ENCODE measurements at places on chromosomes 11 and 22.
A peak's percentile ranks its signal among the peaks of the same experiment; 100 is the strongest.

DNA sequence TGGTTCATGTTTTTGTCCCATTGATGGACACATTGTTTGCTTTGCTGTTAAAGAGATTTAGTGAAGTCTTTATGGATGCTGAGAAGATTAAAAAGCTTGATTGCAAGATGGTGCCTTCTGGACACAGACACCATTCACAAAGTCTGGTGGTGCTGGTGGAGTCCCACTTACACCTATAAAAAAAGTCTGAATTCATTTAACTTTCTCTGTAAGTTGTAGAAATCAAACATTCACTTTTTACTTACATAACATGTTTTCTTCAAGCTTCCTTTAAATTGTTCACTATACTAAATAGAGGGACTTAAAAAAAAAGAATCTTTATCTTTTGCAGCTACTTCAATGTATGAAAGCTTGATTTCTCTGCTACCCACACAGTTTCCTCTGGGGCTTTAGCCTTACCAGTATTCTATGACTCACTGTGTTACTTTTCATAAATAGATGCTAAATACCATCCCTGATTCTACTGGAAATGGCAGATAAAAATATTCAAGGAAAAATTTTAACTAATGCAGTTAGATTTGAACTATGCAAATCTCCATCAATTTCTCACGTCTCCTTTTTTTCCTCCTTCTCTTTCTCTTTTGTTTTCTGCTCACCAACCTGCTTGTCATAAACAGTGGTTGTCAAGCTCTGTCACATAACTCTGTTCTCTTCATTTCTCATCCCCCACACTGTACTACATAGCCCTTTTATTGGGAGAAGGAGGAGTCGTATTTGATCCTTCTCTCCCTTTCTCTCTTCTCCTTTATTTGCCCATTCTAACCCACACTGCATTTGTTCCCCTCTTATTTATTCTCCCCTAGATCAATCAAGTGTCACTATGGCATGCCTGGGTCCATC, 89.7 kb downstream of the FAM76B start:
- peak; percentile 27 for DNase-seq

DNA sequence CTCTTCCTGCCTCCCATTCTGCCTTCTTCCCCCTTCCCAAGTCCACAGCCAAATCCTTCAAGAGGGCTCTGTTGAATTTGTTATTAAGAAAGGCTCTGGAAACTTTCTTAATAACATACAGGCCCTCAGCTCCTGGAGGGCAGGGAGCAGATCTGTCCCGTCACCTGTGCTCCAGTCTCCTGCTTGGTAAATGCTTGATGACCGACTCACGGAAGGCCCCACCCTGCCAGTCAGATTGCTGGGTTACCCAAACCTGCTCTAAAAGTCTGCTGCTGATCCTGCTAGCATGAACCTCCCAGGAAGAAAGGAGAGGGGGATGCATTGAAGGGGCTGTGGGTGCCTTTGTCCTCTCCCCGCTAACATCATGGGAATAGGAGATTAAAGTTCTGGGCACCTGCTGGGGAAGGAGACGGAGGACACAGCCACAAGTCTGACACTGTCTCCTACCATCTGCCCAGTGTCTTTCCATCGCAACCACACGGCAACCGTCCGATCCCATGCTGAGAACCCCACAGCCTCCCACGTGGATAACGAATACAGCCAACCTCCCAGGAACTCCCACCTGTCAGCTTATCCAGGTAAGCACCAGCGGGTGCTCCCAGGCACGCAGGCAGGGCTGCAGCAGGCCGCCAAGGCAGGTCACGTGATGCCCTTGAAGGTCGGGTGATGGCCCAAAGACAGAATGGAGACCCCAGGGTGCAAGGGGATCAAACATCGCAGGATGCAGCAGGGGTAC, 22.5 kb downstream of the CD5 start:
- DNase-seq = no peak

GRCh38 chr11:12599408-12600143, 74.6 kb upstream of the TEAD1 start:
- DNase-seq = peak; percentile 26

- DNase-seq = no peak
Measured at GRCh38 chr22:20203552-20204201, 52.8 kb upstream of the CCDC188 start.

DNA sequence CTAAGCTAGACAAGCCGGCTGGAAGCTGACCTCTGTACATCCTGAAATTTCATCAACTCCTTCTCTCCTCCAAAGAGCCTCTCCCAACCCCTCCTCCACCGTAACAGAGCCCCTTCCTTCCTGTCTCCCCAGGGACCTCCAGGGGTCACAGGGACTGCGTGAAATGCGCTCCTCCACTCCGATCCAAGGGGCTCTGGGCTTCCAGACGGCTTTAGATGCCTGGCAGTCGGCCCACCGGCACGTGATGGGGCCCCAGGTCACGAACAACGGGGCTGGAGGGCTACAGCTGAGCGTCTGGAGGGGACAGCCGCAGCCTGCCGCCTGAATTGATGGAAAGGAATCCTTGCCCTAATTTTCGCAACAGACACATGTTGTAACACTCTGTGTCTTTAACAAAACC, 264.1 kb downstream of the MN1 start:
- DNase-seq = no peak

DNA sequence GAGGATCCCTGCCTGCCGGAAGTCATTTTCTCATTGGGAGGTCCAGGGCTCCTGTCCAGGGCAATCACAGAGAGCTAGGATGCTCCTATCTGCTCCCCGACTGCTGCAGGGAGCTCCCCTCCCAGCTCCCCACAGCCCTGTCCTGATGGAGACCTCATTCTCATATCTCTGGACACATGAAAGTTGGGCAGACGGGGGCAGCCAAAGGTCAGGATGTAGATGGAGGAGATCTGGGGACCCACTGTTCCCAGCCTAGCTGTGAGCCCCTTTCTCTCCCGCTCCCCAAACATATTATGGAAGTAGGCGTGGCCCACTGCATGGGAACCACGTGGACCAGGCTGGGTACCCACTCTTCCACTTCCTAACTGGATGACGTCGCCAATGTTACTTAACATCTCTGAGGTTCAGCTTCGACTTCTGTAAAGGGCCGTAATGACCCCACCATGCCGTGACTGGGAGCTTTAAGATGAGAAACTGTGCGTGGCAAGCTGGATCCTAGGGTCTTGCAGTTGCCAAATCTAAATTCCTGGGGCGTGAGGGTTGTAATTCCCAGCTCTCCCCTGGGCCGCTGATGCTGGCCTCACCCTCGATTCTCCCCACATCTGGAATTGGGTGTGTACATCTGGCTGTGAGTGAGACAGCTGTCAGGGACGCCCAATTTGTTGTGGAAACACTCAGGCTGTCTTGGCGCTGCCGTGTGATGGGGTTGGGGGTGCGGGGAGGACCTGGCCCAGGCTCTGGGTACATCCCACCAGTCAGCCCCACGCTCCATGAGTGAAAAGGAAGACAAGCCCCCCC, 1.8 kb downstream of the CDC42EP2 start:
- no peak for DNase-seq

DNA sequence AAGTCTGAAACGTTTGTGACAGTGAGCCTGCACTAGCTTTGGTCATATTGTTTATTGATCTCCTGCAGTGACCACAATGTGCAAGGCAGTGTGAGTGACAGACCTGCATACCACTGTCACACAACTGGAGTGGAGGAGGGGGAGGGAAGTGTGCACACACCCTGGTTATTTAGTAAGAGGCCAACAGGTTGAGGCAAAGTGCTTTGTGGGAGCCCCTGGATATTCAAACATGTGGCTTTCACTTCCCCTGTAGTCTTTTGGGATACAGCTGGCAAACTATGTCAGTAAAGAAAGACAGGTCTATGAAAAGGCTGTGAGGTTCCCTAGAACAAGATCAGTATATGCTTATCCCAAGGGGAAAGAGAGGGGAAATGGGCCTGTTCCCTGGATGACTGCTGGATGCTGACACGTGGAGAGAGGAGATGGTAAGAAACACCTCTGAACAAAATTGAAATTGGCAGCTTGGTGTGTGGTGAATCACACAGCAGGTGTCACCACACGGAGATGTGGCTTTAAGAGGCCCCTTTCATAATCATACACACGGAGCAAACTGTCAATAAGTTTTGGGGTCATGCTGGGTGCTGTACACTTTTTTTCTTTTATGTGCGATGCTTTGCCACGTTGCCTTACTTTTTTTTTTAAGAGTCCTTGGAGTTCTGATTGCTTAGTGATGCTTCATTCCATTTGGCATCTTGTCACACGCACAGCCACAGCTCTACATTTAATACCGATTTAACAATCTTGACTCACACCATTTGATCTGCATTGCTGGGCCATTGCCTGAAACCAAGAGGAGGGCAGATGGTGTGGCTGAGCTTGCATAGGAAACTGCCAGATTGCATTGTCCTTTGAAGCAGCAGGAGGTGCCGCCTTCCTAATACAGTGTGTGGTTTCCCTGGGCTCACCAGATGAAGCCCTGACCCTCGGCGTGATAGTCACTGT, 11.3 kb downstream of the OSBP2 start:
- DNase-seq = no peak

DNA sequence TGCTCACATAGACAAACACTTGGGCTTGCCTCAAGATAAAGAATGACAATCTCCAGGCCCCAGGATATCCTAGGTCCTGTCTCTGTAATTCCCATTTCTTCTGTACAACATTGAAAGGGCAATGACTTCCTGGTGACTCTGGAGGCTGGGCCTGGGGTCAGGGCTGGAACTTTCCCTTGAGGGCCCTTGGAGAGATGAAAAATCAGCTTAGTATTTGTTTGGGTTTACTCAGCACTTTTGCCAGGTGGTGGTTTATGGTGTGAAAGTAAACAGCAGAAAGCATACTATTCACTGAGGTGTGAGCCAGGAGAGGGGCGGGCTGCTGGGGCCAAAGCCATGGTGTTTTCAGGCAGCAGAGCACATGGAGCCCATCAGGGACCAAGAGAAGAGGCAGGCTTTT, 214.7 kb upstream of the NARS2 start:
- DNase-seq = no peak

DNA sequence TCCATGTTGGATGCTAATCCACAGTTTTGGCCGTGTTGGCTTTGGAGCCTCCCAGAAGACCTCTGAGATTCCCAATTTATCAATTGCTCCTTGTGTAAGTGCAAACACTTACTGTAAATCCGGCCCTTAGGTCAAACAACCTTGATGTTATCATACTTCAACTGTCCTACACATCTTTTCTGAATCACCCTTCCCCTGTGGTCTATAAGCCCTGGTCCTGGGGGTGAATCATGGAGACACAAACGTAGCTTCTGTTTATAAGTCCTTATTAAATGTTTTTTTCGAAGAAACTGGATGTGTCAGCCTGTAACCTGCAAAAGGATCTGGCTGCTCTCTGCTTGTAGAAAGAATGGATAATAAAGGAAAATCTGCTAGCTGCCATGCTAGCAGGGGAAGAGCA, 1.7 kb upstream of the IL10RA start:
- no peak for DNase-seq

DNA sequence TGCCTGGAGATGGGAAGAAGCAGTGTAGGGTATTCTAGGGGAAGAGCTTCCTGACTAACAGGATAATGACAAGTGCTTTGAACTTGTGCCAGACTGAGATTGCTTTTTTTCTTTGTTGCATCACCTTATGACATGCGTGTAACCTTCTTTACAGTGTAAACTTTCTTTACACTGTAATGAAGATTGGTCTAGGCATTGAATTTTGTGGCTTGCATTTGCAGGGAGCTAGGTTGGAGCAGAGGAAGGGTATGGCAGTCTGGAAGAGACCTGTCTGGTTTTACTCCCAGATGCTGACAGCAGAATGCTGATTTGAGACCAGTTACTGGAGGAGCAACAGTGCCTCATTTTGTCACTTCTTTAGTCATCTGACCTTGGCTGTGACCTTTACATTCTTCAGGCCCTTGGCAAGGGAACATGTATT, 5.6 kb downstream of the DDB2 start:
- no peak for DNase-seq

DNA sequence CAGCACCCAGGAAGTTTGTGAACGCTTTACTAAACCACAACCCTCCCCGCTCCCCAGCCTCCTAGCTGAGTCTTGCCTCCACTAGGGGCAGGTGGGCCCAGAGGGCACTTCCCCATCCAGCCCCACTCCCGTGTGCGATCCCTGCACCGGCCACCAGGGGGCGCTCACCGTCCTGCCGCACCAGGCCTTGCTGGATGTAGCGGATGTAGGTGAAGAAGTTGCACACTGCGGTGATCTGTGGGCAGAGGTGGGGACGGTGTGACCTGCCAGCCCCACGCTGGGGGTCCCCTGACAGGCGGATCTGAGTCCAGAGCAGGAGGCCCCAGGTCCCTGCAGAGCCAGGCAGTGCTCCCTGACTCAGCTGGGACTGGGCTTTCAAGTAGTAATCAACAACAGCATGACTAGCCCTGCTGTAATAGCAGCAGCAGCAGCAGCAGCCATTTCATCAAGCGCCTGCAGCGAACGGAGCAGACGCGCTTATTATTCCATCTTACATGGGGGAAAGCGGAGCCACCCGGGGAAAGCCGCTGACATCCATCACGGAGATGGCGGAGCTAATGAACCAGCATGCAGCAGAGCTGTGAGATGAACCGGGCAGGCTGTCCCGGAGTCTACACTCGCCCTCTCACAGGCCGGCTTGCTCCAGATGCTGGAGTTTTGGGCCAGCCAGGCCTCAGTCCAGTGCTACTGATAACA, 7.9 kb upstream of the FADS3 start:
- DNase-seq = peak; percentile 93

- no peak for DNase-seq
Measured at GRCh38 chr11:42596576-42597145, 715.1 kb upstream of the API5 start.

DNA sequence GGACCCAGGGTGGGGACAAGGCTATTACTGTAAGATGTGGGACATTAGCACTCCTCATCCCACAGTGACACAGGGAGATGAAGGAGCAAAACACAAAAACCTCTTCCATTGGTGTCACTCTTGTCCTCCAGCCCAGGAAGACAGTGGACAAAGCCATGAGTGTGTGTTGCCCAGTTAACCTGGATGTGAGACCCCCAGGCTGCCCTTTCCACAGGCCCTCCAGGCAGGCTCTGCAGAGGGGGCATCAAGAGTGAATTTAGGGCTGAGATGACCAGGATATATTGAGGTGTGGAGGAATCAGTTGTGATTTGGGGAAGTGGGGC, 111.3 kb downstream of the GGTLC2 start:
- no peak for DNase-seq

GRCh38 chr11:121814296-121814695, 301.7 kb downstream of the BLID start:
- DNase-seq = no peak

- peak; percentile 13 for DNase-seq
Measured at GRCh38 chr11:12235553-12235946, 125.2 kb downstream of the MICAL2 start.
